ENCODE measurements at places on chromosomes 4 and X.
A peak's percentile ranks its signal among the peaks of the same experiment; 100 is the strongest.

DNA sequence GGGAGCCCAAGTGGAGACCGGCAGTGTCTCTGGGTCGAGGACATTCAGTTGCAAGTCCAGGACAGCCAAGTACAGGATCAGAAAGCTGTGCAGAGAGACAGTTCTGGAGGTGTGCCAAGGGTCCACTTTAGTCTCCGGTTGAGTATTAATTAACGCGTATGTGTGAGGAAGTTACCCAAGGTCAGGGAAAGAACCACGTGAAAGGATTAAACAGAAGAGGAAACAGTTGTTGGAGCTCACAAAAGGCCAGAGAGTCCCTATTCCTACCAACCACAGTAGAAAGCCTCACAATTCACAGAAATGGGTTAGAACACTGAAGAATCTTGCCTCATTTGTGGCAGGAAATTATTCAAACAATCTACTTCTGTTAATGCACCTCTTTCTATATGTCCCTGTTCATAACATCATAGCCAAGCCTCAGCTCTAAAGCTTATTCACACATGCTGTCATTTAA lies 17.9 kb upstream of the NSUN7 start:
- no peak for DNase-seq

DNA sequence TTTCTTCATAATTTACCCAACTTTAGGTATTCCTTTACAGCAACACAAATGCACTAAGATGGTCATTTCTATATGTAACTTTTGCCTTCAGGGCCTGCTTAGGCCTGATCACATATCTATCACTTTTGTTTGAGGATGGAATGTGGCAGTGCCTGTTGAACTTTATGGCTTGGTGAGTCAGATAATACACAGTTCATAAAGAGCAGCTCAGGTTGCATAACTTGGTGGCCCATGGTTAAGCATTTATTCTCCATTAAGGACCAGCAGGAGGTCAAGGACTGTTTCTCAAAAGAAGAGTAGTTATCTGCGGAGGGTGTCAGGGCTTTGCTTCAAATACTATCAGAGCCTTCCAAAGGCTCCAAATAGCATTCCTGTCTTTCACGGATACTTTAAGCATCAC lies 124.1 kb upstream of the PDHA2 start:
- no peak for DNase-seq

DNA sequence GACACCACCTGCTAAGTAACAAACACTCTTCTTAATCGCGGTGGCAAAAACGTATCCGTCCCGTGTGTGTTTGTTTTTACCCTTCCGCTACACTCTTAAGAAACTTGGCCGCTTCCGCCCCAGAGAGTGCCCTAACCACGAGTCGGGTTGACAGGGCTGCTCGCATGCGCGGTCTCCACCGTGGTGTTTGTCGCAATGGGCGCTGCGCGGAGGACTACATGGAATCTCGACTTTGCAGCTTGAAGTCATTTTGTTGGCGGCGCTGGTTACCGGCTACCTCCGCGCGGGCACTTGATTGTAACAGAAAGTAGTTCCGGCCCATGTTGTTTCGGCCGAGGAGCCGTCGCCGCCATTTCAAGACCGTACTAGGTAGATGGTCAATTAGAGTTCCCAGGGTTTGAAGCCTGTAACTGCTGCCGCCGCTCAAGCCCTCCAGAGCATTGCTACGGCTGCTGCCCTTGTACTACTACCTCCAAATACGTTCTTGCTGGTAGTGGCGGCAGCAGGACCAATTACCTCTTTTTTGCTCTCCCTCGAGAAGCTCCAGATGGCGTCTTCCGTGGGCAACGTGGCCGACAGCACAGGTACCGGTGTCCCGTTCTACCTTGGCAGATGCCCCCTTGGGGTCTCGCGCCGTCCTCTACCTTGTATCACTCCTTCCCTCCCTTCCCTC lies at the start of gene OGT:
Gene OGT (plus strand): TSS at position 352 of the 673 bp plus-strand sequence. CDS start 196 bp downstream, at position 548.
- DNase-seq, result peak; percentile 83

GRCh38 chrX:41457613-41458192 lies 10.6 kb downstream of the NYX start:
- DNase-seq, result no peak

GRCh38 chrX:44043496-44043895 lies 70.3 kb upstream of the NDP start:
- DNase-seq, result no peak

DNA sequence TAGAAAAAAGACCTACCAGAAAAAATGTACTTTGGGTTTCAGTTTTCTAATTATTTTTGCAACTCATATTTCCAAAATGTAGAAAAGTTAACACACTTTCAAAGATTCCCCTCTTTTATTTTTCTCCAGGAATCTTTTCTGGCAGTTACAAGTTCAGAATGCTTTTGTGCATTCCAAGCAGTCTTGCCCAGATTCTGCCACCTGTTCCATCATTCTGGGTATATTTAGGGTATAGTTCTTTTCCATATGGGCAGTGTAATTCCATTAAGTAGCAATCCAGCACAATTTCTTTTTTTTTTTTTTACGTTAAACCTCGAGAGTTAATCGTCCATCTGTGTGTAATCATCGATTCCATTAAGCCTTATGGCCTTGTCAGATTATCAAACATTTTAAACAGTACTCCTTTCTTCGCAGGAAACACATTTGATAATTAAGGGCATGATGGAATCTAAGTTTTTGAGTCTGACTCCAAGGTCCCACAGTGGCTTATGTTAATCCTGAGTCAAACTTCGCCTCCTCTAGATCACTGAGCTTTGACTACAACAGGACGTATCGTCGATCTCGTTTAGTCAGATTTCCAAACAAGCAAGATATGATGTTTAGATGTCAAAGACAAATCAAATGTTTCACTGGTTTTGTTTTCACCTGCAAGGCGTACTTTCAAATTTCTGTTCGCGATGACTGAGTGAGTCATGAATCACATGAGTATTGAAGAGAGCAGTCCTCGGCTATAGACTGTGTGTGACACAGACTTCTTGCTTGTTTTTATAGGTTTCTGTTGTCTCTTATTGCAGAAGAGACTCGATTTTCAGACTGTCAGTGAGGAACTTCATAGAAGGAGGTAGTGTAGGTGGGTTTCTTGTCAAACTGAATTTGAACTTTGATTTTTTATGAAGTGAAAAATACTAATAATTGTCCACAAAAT lies 118.9 kb upstream of the GK2 start:
- no peak for DNase-seq

DNA sequence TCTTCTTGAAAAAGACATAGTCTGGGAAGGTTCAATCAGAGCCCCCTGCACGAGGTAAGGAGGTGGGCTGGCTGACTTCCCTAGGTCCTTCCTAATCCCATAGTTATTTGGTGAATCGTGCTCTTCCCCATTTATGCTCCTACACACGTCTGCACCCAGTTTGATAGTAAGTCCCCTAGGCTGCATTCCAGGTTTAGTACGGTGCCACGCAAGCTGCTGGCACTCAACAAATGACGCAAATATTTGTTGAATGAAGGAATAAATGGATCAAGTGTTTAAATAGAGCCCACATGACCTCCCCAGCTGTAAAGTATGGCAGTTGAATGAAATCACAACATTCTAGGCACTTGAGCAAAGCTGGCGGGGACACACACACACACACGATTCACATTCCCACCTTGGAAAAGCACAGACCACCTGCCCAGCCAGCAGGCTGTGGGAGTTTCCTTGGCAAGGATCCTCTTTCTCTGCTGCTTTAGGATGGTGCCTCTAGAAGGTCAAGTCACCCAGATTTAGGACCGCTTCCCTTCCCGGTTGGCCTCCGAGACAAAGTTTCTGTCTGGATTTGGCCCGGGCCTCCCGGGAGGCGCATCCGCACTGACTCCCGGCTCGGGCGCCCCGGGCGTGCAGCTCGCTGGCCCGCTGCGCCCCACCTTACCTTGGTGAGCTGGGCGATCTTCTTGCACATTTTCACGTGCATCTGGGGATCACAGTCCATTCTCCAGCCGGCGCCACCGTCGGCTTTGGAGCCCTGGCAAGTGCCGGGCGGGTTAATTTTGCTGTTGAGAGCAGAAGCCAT lies 721 bp downstream of the FAM184B start:
- DNase-seq, result no peak

DNA sequence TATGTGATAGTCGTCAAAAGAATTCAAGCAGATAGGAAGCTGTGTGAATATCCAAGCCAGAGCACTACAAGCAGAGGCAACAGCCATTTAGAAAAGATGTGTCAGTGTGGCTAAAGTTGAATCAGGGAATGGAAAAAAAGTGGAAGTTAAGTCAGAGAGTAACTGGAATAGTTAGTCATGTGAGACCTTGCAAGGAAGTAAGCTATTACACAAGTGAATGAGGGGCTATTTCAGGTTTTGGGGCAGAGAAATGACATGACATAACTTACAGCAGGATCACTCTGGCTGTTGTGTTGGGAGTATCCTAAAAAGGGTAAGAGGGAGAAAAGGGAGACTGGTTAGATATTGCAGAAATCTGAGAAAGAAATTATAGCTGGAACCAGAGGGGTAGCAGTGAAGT lies 236.6 kb upstream of the PCDH18 start:
- DNase-seq, result no peak

DNA sequence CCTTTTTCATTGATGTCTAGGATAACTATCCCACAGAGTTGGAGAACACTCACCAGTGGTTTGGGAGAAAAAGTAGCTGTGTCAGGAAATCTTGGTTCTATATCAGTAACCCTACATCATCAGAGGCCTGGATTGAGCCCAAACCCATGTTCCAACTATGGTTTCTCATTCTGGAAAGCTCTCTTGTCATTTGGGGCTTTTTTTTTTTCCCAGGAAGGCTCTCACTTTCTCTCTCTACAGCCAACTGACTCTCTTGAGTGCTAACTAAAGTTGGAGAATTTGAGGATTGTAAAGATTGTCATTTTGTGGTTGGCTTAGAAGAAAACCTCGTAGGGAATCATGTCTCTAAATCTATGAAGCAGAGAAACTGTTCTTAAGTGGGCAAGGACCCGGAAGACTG lies 228.2 kb upstream of the DIPK2B start:
- DNase-seq, result no peak

GRCh38 chr4:5757091-5757490 lies 46.1 kb downstream of the EVC start:
- no peak for DNase-seq

DNA sequence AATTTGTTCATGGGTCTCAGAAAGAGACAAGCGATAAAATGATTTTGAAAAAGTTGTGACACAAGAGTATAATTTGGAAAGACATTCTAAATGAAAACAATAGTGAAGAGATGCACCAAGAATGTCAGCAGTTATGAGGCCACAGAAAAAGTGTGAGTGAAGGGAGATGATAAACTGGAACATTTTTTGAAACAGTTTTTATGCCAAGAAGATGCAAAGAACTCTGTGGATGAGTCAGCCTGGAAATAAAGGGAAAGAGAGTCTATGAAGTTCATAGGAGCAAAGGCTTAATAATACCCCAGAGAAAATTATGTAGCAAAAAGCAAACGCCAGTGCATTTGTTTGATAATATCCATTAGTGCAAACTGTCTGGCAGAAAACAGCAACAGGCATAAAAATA lies 188.4 kb upstream of the TBC1D9 start:
- no peak for DNase-seq

- DNase-seq, result no peak
These were observed 113.5 kb upstream of the GATB start for GRCh38 chr4:151874328-151874727.

GRCh38 chr4:90181644-90182043 lies 54.5 kb downstream of the CCSER1 start:
- DNase-seq, result no peak

DNA sequence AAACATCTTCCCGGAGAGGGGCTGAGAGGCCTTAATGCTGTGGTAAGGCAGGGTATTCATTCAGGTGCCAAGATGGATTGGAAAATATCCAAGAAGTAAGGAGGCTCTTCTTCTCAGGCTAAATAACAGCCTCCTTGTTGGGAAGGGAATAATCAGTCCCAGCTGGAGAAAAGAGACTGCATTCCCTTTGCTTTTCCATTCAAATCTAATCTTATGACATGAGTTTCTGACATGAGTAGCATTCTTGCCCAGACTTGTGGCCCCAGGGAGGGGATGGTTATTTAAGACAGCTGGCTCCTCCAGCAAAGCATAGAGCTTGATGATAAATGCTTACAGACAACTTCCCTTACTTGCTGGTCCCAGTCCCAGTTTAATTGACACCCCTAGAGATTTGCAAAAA lies 98.3 kb downstream of the DCLK2 start:
- no peak for DNase-seq
